Tongue (tissue), 3 donors: ENCODE measurements at places on chromosomes 11 and 22.

GRCh38 chr11:122197066-122197987 is 81.3 kb upstream of the BLID start:
- DNase-seq: no peak

DNA sequence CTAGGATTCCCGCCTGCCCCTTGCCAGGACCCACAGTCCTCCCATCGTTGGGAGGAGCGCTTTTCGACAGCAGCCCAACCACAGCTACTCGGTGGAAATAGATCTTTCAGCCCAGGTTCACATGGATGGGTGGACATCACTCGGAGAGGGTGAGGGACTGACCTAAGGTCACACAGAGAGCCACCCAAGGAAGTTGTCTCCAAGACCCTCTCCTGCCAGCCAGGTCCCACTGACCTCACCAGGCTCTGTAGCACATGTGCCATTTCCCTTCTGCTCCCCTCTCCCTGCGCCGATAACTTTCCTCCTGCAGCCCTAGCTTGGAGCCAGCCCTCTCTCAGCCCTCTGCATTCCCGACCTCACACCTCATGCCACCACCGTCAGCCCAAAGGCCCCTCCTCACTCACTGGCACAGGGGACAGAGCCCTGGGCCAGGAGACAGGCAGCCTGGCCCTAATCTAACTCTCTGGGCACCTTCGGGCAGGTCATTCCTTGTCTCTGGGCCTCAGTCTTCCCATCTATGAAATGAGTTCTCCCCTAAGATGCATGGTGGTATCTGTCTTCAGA is 4.7 kb downstream of the KCNJ4 start:
- DNase-seq: no peak

GRCh38 chr11:130727157-130728119 is 188.8 kb downstream of the SNX19 start:
- no peak for DNase-seq

DNA sequence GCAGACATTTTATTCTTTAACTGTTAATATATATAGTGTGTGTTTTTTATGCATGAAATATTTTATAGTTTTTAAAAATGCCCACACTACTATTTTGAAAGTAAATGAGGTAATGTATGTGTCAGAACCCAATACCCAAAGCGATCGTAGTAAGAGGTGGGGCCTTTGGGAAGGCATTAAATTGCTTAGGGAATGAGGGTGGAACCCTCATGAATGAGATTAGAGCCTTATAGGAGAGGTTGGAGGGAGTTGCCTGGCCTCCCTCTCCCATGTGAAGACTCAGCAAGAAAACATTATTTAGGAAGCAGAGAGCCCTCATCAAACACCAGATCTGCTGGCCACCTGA is 11.1 kb downstream of the KLHL35 start:
- no peak for DNase-seq

GRCh38 chr11:74784234-74784633 is 35.6 kb downstream of the RNF169 start:
- DNase-seq: peak; percentile 6

DNA sequence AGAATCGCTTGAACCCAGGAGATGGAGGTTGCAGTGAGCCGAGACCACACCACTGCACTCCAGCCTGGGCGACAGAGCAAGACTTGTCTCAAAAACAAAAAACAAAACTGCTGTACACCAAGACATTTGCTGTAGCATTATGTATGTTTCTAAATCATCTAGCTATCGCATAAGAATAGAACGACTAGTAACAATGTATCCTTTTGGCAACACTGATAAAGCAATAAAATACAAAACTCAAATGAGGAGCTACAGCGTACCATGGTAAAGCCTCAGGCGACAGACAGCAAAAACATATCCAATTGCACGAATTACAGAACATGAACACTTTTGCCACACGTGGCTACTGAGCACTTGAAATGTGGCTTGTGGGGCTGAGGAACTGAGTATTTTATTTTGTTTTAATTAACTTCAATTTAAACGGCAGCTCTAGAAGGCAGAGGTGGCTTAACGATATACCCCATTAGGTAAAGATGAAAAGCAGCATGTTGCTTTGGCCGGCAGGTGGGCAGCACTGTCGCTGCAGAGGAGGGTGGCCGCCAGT is 2.3 kb downstream of the TUBGCP6 start:
- no peak for DNase-seq

DNA sequence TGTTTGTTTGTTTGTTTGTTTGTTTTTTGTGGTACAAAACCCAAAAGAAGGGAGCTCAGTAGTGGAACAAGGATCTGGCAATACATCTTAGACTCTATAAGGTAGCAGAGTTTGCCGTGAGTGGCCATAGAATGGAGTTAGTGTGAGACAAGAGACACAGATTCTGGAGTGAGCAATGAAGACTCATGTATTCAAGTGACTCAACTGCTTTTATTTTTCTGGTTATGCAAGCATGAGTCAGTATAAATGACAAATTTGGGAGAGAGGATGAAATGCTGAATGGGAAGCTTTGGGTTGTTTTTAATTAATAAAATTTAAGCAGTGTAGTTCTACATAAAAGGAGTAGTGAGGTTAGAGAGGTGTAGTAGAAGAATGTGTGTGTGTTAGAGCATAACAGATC is 143.6 kb upstream of the ANO5 start:
- DNase-seq: no peak

DNA sequence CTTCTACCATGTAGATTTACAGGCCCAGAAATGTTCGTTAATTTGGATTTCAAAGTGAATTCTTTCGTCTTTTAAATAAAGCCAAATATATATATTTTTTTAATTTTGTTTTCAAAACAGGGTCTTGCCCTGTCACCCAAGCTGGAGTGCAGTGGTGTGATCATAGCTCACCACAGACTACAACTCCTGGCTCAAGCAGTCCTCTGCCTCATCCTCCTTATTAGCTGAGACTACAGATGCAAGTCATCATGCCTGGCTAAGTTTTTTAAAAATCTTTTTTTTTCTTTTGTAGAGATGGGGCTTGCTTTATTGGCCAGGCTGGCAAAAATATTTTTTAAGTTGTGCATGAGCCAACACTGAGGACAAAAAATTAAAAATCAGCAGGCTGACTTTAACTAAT is 5.0 kb upstream of the LMO2 start:
- DNase-seq: no peak

- no peak for DNase-seq
These were observed 111.3 kb downstream of the GGTLC2 start for GRCh38 chr22:22755778-22756100.

GRCh38 chr11:132648851-132649250 is 883.5 kb downstream of the OPCML start:
- DNase-seq: no peak

DNA sequence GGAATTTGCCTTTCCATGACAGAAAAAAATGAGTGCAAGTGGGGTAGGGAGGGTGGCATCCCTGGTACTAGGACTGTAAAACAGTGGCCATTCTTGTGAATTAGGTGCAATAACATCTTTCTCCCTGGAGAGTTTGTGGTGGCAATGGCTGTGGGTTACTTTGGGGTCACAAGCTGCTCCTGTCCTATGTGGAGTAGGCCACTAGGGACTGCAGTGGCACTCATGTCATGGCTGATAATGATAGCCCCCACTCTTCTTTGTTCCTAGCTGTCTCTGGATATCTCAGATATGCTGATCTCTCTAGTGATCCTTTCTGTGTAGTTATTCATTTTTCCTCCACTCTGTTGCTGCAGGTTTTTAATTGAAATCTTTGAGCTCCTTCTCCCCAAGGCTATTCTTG is 270.5 kb upstream of the CHORDC1 start:
- DNase-seq: no peak

DNA sequence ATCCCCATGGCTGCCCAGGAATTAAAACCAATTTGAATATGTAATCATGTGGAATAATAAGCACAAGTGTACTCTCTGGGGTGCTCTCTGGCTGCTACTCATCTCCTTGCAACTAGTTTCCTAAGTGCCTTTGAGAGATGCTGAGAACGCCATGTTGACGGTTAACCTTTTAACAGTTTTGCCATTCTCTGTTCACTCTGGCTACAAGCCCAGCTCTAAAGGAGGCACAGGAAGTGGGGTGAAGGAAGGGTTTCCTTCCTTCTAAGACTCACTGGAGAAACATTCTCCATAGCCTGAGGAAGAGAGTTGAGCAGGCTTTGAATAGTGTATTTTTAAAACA is 122.0 kb upstream of the ZC3H12C start:
- DNase-seq: peak; percentile 36

DNA sequence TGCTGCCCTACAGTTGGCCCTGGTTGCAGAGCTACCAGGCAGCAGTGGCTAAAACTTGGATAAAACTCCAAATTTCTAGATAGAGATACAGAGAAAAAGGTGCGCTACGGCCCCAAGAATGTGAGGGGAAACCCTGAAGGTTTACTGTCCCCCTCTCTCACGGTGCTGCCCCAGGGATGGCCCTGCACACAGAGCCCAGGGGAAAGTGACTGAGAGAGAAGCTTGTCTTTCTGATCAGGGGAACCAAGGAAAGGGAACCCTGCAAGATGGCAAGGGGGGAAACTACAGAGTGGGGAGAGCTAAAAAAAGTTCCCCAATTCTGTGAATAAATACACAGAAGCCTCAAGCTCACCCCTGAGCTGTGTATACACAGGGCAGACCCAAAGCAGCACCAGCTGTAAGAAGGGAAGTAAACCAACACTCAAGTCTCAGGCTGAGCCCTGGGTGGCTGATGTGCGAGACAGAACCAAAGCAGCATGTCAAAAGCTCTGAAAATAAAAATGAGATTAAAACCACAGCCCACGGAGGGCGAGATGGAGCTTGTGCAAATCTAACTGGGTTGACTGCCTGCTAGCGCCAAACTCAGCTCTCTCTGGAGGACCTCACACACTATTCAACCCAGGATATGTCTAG is 22.1 kb downstream of the GNB1L start:
- no peak for DNase-seq

DNA sequence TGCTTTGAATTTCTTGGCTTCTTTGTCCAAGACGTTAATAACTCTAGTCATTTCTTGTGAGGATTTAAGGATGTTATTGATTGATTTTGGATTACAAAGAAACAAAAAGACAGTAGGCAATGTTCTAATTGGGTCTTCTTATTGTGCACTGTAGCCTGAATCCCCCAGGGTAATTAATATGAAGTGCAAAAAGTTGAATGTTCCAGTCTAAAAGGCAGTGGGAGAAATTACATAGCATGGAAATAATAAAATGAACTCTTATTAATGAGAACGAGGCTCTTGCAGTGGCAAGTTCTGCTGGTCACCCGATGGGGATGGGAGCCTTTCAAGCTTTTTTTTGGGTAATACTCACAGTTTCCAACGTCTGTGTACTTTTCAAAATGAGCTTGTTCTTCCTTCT is 45.6 kb downstream of the UBASH3B start:
- DNase-seq: no peak

GRCh38 chr11:78497293-78497692 is 77.4 kb downstream of the NARS2 start:
- no peak for DNase-seq

DNA sequence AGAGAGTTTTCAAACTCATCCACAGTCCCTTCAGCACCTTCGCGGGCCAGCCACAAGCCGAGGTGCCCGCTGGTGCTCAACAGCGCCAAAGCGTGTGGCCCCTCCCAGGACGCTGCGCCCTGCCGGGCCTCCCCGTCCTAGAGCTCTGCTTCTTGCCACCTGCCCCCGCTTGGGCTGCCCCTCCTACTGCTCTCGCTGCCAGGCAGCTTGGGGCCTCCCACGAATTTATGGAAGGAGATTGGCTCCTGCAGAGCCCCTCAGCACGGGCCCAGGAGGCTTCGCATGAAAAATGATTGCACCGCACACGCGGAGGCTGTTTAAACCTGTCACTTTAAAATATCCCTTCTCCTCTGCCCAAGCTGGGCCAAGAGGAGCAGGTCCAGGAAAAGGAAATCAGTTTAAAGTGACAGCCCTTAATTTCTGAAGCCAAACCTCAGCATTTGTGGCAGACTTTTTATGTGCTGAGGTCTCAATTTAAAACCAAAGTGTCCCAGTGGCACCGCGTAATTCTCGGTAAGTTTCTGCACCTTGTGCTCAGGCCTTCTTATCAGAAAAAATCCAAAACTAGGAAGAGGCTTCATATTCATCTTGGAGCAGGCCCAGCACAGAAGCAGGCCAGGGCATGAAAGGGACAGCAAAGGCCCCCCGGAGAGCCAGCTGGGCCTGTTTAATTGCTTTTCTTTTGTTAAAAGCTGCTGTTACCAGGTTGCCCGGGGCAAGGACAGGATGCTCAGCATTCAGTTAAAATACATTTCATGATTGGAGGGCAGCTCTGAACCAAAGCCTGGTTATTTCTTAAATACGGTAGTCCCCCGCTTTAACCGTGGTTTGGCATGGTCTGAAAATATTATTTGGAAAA is 303.6 kb downstream of the OPCML start:
- DNase-seq: peak; percentile 43

- peak; percentile 85 for DNase-seq
These were observed 5.1 kb upstream of the P2RX6 start for GRCh38 chr22:21009638-21010425.

- no peak for DNase-seq
These were observed 1147.0 kb downstream of the DLG2 start for GRCh38 chr11:84480131-84480530.

GRCh38 chr22:29105468-29105867 is 32.6 kb downstream of the KREMEN1 start:
- no peak for DNase-seq

DNA sequence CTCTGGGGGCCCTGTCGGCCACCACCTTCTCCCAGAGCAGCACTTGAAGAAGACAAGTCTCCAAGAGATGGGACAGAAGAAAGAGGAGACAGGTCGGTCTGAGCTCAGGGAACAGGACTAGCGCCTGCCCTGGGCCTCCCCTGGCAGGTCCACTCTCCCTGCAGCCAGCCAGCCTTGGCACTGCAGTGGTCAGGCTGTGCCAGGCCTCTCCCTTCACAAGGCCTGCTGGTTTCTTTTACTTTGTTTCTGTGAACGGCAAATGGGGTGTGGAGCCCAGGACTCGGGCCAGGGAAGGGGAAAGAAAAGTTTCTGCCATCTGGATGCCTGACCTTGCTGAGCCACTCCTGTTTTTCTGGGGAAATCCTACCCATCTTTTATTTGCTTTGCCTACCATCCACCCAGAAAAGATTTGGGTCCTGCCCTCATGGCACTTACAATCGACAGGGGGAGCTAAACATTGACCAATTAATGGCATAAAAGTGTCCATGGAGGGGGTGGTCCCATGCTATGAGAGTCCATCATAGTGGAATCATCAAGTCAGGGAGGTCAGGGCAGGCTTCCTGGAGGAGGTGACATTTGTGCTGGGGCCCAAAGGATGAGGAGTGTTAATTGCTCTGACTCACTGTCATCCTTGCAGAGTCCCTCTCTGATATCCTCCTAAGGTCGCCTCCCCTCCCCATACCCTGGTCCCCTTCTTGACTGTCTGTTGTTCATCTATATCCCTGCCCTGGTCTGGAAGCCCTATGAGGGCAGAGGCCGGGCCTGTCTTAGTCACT is 65.2 kb downstream of the NFAM1 start:
- peak; percentile 58 for DNase-seq

GRCh38 chr11:1564535-1565172 is 7.4 kb downstream of the DUSP8 start:
- DNase-seq: peak; percentile 82
